Uterus (tissue), 4 donors: ENCODE measurements at places on chromosomes 5 and 9.

GRCh38 chr9:134858051-134858841, 22.4 kb upstream of the FCN2 start:
- DNase-seq: no peak
- H3K36me3 ChIP-seq: no peaks in the 10 kb centered on the region
- no peak overlapping the region for H3K27ac ChIP-seq
- no peaks in the 10 kb centered on the region for H3K4me1 ChIP-seq

DNA sequence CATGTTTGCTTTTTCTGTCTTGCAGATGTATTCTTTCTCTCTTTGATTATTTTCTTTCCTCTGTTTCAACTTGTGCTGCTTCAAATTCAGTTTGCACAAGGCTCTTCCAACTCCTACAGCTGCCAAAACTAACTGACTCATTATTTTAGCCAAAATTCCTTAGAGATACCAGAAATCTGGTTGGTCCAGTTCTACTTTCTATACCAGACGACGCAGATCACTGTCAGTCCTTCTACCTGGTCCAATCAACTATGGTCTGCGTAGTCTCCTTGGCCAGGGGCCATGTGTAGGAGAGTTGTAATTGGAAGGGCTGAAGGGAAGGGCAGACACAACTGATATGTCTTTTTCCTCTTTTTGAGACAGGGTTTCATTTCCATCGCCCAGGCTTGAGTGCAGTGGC, 51.9 kb upstream of the JAK2 start:
- no peaks in the 10 kb centered on the region for H3K4me1 ChIP-seq
- H3K4me3 ChIP-seq: no peak overlapping the region
- H3K27ac ChIP-seq: peak overlapping the region; percentile 38
- H3K36me3 ChIP-seq: no peaks in the 10 kb centered on the region
- peak; percentile 19 for DNase-seq

- H3K4me1 ChIP-seq: no peaks in the 10 kb centered on the region
- no peaks in the 10 kb centered on the region for H3K27me3 ChIP-seq
- no peak for DNase-seq
Measured at GRCh38 chr5:32100691-32101302, 73.3 kb downstream of the GOLPH3 start.

DNA sequence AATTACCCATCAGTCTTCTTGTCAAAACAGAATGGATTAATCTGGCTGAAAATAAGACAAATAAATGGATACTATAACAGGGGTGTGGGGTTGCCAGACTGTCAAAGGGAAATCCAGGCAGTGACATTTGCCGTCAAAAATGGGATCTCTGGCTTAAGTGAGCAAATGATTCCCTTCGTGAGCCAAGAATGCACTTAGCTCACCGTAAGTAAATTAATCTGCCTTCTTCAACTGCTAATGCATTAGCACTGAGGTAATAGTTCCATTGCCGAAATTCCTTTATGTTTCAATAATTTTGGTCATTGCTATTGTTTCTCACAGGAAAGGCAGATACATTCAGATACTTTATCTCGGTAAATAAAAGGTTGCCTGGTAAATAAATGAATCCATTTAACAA, 377.8 kb downstream of the KIAA0825 start:
- H3K4me3 ChIP-seq: no peak overlapping the region
- H3K27ac ChIP-seq: no peak overlapping the region
- H3K4me1 ChIP-seq: no peaks in the 10 kb centered on the region
- H3K36me3 ChIP-seq: no peaks in the 10 kb centered on the region
- DNase-seq: no peak

DNA sequence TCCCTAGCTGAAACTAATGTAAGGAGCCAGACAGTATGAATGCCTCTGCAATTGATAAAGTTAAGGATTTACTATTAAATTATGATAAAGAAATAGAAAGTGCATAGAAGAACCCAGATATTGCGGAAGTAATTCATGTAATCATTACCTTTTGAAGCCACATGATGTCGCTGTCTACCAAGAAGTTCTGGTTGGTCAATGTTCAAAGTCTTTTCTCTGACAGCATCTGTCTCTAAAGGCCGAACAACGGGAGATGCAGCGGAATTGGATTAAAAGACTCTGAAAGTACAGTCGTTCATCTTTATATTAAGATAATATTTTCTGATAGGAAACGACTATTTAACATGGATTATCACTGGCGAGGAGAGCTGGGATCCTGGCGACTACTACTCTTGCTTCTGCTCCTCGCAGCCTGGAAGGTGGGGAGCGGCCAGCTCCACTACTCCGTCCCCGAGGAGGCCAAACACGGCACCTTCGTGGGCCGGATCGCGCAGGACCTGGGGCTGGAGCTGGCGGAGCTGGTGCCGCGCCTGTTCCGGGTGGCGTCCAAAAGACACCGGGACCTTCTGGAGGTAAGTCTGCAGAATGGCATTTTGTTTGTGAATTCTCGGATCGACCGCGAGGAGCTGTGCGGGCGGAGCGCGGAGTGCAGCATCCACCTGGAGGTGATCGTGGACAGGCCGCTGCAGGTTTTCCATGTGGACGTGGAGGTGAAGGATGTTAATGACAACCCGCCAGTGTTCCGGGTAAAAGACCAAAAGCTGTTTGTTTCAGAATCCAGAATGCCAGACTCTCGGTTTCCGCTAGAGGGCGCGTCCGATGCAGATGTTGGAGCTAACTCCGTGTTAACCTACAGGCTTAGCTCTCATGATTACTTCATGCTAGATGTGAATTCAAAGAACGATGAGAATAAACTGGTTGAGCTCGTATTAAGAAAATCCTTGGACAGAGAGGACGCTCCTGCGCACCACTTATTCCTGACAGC, at the start of gene PCDHA8:
Gene PCDHA8 (plus strand): TSS at position 210 of the 985 bp plus-strand sequence. CDS start 135 bp downstream, at position 345.
- no peak for DNase-seq
- H3K4me3 ChIP-seq: no peak within 1 kb of the TSS
- no peaks in the 10 kb centered on the region for H3K27me3 ChIP-seq
- no peaks in the 10 kb centered on the region for H3K36me3 ChIP-seq

DNA sequence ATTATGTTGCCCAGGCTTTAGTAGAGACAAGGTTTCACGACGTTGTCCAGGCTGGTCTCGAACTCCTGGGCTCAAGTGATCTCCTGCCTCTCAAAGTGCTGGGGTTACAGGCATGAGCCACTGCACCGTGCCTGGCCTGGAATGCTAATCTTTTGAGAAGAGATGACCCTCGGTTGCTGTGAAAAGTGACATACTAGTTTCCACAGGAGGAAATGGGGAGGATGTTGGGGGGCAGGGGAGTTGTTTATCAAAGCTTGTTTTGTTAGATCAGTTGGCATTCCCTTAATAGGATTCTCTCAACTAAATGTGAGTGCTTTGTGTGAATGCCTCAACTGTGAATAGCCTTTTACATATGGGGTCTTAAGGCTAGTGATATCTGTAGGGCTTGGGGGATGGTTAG, 16.4 kb upstream of the MATR3 start:
- H3K4me1 ChIP-seq: peaks cover 8% of the 10 kb centered on the region
- no peak overlapping the region for H3K4me3 ChIP-seq
- DNase-seq: no peak
- no peaks in the 10 kb centered on the region for H3K36me3 ChIP-seq
- no peak overlapping the region for H3K27ac ChIP-seq
- no peaks in the 10 kb centered on the region for H3K27me3 ChIP-seq

DNA sequence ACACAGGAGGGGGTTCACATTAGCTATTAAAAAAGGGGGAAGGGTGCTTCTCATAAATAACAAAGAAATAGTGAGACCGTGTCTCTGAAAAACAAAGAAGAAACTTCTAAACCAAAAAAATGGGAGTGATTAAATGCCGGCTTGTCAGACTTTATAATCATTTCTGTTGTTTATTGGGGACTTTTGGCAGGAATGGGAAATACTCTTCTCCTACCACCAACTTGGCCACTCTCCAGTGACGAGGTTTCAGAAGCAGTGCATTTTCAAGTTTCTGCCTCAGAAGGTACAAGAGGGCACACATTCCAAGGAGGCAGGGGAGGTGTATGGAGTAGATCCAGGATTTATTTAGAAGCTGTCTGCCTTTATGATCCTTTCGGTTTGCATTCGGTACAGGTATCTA, 46.2 kb downstream of the LIX1 start:
- no peak overlapping the region for H3K27ac ChIP-seq
- no peak overlapping the region for H3K4me3 ChIP-seq
- no peaks in the 10 kb centered on the region for H3K4me1 ChIP-seq
- DNase-seq: no peak

- no peak overlapping the region for H3K27ac ChIP-seq
- no peaks in the 10 kb centered on the region for H3K36me3 ChIP-seq
- DNase-seq: no peak
- no peak overlapping the region for H3K4me3 ChIP-seq
- H3K4me1 ChIP-seq: no peaks in the 10 kb centered on the region
- no peaks in the 10 kb centered on the region for H3K27me3 ChIP-seq
Measured at GRCh38 chr9:5784526-5785315, 48.2 kb downstream of the ERMP1 start.

- no peaks in the 10 kb centered on the region for H3K27me3 ChIP-seq
- H3K4me1 ChIP-seq: no peaks in the 10 kb centered on the region
- DNase-seq: no peak
- H3K27ac ChIP-seq: no peak overlapping the region
- H3K36me3 ChIP-seq: no peaks in the 10 kb centered on the region
- H3K4me3 ChIP-seq: no peak overlapping the region
Measured at GRCh38 chr5:119059740-119060255, 11.1 kb upstream of the DMXL1 start.

DNA sequence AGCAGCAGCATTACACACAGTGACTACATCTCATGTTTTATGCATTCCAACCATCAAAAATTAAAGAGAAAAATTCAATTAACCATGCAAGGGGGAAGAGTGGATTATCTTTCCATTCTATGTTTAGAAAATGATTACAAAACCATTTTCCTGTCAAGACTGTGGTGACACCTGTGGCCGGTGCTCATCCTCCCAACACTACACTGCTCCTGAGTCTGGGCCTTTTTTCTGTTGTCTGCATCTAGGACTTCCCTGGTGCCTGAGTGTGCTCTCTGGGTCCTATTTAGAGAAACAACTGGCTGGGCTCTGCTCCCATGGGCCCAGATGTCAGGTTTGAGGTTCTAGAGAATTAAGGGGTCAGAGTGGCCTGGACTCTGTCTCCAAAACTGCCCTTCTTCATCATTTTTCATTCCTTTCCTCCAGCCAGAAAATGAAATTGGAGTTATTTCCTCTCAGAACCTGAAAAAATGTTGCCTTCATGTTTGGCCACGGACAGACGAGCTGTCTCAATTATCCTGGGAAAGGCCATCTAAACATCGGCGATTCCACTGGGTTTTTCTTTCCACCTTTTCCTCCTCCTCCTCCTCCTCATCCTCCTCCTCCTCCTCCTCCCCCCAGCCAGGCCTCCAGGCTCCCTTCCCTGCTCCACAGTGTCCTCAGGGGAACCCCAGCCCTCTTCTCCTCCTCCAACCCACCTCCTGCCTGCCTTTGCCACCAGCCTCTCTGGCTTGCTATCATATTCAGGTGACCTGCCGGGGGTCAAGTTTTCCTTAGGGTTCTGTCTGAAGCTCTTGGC, 11.4 kb upstream of the ARSI start:
- no peak overlapping the region for H3K4me3 ChIP-seq
- peak overlapping the region; percentile 54 for H3K27ac ChIP-seq
- no peaks in the 10 kb centered on the region for H3K4me1 ChIP-seq
- H3K36me3 ChIP-seq: no peaks in the 10 kb centered on the region
- no peaks in the 10 kb centered on the region for H3K27me3 ChIP-seq
- no peak for DNase-seq

DNA sequence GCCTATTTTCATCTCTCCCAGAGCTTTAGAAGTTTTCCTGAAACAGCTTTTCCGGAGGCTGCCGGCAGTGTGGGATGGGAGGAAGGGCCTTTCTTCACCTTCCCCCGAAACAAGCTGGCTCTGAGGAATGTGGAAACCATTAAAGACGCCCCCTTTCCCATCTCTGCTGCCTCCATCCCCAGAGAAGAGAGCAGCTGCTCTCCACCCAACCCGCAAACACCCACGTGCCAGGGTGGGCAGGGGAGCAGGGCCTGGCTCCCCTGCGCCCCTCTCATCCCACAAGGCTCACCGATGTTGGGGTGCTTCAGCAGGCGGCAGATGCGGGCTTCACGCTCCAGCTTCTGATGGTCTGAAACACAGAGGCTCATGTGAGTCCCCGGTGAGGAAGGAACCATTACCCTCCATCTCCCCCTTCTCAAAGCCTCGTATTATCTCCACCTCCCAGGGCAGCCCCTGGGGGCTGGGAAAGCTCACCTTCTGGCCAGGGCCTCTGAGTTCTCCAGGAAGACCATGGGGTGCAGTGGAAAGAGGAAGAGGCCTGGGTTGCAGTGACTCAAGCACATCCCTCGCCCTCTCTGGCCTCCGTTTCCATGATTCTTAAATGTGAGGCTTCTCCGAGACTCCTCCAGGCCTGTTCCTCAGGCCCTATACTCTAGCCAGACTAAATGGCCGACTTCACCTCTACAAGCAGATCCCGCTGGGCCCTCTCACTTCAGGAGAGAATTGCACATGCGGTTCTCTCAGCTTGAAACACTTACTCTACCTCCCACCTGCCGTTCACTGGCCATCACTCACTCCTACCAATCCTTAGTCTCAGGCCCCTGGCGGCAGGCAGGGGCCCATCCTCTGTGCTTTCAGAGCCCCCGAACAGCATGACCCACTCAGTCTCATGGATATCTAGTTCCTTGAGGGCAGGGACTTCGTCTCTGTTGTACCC, 24.6 kb downstream of the CAMK2A start:
- H3K36me3 ChIP-seq: no peaks in the 10 kb centered on the region
- H3K27me3 ChIP-seq: no peaks in the 10 kb centered on the region
- no peaks in the 10 kb centered on the region for H3K4me1 ChIP-seq
- H3K27ac ChIP-seq: no peak overlapping the region

- peak overlapping the region; percentile 25 for H3K27ac ChIP-seq
- no peaks in the 10 kb centered on the region for H3K36me3 ChIP-seq
- H3K4me3 ChIP-seq: no peak overlapping the region
- no peak for DNase-seq
- no peaks in the 10 kb centered on the region for H3K27me3 ChIP-seq
- no peaks in the 10 kb centered on the region for H3K4me1 ChIP-seq
Measured at GRCh38 chr9:77841739-77842386, 189.7 kb downstream of the GNAQ start.

GRCh38 chr9:136943291-136944211, 987 bp downstream of the FBXW5 start:
- H3K27me3 ChIP-seq: no peaks in the 10 kb centered on the region
- no peaks in the 10 kb centered on the region for H3K36me3 ChIP-seq
- DNase-seq: no peak
- H3K4me3 ChIP-seq: peak overlapping the region; percentile 64
- peak overlapping the region; percentile 84 for H3K27ac ChIP-seq

GRCh38 chr9:119333507-119334229, 35.6 kb downstream of the BRINP1 start:
- no peaks in the 10 kb centered on the region for H3K36me3 ChIP-seq
- H3K4me1 ChIP-seq: no peaks in the 10 kb centered on the region
- no peak for DNase-seq
- no peaks in the 10 kb centered on the region for H3K27me3 ChIP-seq

DNA sequence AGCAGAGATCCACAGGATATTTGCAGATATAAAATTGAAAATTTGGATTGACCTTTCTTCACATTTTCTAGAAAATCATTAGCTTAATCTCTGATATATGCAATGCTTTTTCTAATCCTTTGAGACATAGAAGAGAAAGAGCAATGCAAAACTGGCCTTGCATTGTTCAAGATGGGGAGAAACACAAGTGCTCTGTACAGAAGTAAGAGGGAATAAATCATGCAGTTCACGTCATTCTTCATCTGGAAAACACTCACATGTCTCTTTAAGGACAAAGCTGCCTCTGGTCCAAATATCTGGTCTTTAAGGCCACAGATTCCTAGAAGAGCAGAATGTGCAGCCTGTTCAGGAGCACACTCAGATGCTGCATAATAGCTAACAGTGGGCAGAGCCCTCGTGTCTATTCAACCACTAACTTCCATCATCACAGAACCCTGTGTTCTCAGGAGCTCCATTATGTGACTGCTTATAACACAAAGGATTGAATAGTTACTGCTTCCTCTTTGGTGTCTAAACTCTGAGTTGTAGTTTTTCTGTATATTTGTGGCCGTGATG, 277.5 kb downstream of the PLK2 start:
- no peak overlapping the region for H3K4me3 ChIP-seq
- no peak overlapping the region for H3K27ac ChIP-seq
- H3K27me3 ChIP-seq: no peaks in the 10 kb centered on the region
- H3K4me1 ChIP-seq: no peaks in the 10 kb centered on the region
- no peaks in the 10 kb centered on the region for H3K36me3 ChIP-seq
